Pulmonary artery endothelial cell (primary cell): ENCODE measurements at places on chromosomes 13 and 19.

- no peak for DNase-seq
These were observed 82.9 kb downstream of the TNFRSF19 start for GRCh38 chr13:23652909-23653726.

- no peak for DNase-seq
These were observed 137.5 kb downstream of the SLITRK6 start for GRCh38 chr13:85661675-85662074.

GRCh38 chr13:73997964-73998363 is 136.2 kb downstream of the KLF12 start:
- DNase-seq, result no peak

DNA sequence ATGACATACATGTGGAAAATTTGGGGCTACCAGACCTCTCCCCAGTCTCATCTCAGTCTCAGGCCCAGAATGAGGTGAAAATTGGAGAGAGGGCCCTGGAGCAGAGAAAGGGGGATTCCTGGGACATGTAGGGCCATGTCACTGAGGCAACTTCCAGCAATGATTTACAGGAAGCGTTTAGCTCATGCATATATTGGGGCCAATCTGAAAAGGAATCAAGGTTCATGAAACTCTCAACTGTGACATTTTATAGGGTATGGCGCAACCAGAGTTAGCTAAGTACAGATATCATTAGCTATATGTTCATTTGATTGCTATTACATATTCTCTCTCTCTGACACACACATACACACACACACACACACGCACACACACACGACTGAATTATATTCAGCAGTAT is 86.3 kb downstream of the RNASEH2B start:
- no peak for DNase-seq

DNA sequence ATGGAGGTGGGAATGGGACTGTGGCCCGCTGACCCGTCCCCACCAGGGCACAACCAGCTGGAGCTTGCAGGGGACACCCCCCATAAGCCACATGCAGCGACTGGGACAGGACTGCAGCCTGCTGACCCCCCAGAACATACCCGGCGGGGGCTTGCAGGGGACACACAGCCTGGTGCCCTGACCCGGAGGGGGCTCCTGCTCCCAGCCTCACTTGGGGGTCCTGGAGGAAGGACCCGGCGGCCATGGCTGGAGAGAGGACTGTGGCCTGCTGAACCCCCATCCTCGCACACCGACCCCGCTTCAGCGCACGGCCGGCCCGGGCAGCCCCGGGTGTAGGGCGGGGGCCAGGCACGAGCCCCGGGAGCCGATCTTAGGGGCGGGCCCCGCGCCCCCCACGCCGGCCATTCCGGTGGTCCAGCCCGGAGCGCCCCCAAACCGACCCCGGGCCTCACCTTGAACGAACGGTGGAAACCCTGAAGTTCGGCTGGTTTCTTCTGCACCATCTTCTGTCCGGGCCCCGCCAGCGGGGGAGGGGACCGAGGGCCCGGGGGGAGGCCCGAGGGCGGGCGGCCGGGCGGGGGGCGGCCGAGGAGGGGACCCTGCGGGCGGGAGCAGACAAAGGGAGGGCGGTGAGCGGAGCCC is 574 bp downstream of the MKNK2 start:
- no peak for DNase-seq

GRCh38 chr19:56538761-56539263 is at the start of gene ZFP28:
ZFP28 (plus strand) TSS chr19:56538948; CDS start chr19:56539019, 71 bp downstream.
- no peak for DNase-seq

- DNase-seq, result no peak
These were observed 1721.8 kb upstream of the SPRY2 start for GRCh38 chr13:82062772-82063171.
